CD8-positive, alpha-beta memory T cell (primary cell): ENCODE measurements at places on chromosomes 7 and 10.

- no peak for DNase-seq
These were observed 73.7 kb upstream of the ABCB5 start for GRCh38 chr7:20541608-20542349.

DNA sequence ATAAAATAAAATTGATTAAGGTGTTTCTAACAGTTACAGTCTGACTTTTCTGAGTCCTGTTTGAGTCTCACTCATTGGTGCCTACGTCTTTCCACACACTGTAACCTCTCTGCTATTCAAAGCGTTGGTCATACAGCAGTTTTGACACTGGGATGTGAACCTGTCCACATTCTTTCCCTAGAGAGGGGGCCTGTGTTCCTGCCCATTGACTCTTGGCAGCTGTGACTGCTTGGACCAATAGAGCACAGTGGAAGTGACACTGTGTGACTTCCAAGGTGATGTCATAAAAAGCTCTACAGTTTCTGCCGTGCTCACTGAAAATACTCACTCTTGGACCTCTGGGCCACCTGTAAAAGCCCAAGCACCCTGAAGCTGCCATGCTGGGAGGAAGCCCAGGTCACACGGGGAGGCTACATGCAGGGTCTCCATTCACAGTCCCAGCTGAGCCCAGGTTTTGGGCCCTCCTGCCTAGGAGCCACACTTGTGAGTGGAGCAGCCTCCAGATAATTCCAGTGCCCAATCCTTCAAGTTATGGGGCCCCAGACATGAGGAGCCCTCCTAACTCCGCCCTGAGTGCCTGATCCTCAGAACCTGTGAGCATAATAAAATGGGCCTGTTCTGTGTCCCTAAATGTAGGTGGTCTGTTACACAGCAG, 704 bp upstream of the ANTXRL start:
- DNase-seq: no peak

GRCh38 chr10:986881-987619, 1.2 kb upstream of the GTPBP4 start:
- DNase-seq: no peak

DNA sequence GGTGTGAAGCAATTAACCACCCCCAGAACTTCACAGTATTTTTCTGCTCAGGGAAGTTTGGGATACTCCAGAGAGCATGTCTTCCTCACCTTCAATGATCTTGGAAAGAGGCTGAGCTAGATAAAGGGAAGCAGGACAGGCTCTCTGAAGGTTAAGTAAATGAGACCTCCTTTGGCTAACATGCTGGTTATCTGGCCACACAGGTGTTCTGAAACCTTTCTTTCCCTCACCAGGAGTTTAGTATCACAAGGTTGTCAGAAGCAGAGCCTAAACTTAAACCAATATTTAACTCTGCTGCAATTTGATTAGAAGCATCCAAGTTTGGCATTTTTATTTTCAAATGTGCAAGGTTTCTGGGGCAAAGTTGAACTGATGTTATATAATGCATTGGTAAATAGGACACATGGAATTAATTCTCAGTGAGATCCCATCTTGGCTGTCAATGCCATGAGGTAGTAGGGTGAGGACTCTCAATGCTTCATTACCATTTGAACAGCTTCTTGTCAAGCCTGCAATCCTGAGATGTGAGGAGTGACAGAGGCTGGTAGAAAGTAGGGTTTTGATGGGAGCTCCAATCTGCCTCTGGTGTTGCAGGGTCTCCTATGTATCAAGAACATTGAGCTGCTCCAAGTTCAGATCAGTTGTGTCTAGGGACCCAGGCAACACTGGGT, 3.6 kb upstream of the PNLIP start:
- no peak for DNase-seq

- DNase-seq: no peak
These were observed 66.9 kb downstream of the MCMBP start for GRCh38 chr10:119805702-119806230.

GRCh38 chr7:27071622-27072390, 24.0 kb downstream of the HOXA1 start:
- no peak for DNase-seq

DNA sequence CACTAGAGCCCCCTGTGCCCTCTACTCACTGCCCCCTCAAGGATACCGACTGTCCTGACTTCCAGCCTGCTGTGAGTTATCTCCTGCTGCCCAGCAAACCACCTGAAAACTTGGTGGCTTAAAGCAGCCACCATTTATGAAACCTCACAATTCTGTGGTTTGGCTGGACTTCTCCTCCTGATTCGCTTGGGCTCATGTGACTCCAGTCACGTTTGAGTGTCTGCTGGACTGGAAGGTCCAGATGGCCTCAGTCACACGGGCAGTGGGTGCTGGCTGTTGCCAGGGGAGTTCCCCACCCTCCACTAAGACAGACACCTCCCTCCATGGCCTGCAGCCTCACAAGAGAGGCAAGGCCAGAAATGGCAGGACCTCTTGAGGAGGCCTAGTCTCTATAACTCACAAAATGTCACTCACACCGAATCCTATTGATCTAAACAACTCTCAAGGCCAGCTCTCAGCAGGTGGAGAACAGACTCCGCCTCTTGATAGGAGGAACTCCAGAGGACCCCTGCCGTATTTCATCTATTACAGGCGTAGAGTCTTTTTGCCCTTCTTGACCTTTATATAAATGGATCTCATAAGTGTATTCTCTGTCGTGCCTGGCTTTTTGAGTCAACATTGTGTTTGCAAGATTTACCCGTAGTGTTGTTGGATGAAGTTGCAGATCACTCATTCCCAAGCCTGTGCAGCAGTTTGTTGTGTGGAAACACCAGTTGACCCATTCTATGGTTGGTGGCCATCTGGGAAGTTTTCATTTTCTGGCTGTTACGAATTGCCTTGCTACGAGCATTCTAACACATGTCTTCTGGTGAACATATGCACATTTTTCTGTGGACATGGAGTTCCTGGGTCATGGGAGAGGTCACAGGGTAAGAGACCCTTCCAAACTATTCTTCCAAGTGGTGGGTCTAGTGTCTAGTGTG, 48.3 kb downstream of the ZMIZ1 start:
- DNase-seq: no peak

DNA sequence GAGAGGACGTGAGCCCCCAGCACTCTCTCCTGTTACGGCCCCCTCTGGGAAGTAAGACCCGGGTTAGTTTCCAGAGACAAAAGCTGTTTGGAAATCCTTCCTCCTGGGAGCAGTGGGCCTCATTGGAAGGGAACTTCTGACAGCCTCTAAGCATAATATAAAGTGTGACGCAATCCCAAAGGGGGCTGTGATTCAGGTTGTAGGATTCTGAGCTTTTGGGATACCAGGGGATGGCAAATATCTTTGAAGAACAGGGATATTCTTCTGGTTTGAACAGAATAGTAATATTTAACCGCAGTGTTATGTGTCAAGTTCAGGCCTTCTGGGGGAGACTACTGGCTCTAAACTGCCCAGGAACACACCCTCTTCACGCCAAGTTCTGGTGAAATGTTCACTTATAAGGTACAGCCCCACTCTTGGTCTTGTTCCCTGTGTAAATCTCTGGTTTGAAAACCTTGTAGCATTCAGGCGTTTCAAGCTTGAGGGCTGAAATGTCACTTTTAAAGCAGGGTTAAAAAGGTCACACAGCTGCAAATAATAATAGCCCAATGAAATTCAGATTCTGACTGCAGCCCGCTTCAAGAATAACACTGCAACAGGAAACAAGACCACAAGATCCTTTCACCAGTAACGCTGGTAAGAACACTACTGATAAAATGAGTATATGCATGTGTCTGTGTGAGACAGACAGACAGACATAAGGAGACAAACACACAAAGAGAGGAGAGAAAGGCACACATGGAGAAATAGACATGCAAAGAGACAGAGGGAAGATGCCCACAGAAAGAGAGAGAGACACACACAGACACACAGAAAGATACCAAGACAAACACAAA, 69.0 kb downstream of the CREB5 start:
- DNase-seq: no peak

- DNase-seq: no peak
These were observed 14.4 kb upstream of the YWHAG start for GRCh38 chr7:76372984-76373833.

DNA sequence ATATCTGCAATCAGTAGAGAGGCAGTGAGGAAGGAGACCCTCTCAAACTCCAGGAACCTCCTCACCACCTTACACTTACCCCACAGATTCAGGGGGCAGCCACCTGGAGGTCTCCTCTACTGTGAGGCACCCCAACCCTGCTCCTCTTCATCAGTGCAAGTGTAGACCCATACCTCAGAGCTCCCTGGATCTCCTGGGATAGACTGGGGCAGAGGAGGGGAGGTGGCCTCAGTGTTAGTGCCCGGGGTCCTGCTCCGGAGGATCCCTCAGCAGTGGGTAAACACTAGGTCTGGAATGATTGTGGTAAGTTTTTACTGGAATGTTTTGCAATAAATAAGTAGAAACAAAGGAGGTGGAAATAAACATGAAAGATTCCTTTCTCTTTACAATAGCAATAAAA, 31.1 kb downstream of the ANTXRL start:
- DNase-seq: no peak

- no peak for DNase-seq
These were observed 16.3 kb upstream of the INMT start for GRCh38 chr7:30735631-30736030.

- DNase-seq: no peak
These were observed 58.2 kb downstream of the TEX36 start for GRCh38 chr10:125624800-125625199.

DNA sequence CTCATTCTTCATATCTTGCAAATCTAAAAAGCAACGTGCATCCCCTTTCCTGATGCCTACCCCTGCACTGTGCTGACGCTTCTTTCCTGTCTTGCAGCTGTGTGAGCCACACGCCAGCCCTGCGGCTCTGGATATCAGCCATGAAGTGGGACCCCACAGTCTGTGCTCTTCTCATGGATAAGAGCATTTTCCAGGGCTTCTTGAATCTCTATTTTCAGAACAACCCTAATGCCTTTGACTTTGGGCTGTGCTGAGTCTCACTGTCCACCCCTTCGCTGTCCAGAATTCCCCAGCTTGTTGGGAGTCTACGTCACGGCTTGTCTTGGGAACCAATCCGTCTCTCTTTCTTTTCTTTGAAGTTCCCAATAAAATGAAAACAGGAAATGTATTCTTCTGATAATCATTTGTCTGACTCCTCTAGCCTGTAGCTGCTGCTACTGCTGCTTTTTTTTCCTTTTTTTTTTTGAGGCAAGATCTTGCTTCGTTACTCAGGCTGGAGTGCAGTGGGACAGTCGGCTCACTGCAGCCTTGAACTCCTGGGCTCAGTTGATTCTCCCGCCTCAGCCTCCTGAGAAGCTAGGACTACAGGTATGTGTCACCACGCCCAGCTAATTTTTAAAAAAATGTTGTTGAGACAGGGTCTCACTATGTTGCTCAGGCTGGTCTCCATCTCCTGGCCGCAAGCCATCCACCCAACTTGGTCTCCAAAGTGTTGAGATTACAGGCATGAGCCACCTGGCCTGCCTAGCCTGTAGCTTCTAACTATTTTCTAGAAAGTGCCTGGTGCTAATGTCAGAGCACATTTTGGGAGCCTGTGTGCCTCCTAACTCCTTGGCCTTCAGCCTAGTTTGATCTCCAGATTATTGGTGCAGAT, 30.3 kb downstream of the GSTO2 start:
- no peak for DNase-seq

- no peak for DNase-seq
These were observed 276.9 kb downstream of the DNAJB6 start for GRCh38 chr7:157613575-157614322.

GRCh38 chr7:151806204-151806603, 70.7 kb downstream of the PRKAG2 start:
- DNase-seq: no peak

DNA sequence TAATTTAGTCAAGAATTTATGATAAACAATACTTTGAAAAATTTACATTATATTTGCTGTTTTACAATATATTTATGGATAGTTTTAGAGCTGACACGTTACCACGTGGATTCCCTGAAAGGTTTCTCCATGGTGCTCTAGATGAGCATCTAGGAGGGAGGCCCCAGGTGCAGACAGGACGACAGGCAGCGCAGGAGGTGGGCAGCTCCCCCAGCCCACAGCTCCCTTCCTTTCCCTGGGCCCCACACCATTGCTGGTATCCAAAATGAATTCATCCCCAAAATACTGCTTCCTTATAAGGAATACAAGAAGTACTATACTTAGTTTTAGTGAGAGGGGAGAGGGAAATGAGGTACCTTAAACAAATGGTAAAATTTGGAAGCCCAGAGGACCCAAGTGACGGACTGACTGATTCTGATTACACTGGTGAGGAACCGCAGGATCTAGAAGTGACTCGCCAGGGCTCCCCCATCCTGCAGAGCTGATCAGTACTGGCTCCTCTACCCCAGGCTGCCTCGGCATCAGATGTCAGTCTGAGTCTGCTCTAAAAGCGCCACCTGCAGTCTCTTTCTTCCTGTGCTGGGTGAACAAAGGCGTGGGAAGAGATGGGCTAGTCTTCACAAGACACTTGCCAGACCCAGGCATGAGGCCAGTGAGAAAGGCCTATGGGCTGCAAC, 89.2 kb downstream of the DLG5 start:
- peak; percentile 76 for DNase-seq

- DNase-seq: no peak
These were observed 138.8 kb downstream of the CFAP58 start for GRCh38 chr10:104492329-104492940.

DNA sequence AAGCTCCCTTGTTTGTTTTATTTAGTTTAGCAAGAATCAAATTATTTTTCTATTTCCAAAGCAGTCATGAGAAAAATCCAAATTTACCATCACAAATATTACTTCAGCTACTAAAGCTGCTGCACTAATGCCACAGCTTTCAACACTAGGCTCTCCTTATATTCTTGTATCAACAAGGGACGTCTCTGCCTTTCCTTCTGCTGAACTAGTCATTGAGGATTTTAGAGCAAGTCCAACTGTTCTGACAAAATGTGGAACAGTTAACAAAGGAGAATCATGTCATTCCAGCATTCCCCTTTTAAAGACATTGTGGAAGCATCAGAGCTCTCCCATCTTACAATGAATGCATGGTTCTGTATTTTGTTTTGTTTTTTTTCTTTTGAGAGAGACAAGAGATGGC, 28.6 kb downstream of the FAM13C start:
- DNase-seq: no peak

GRCh38 chr10:102408728-102409603, 9.6 kb downstream of the PSD start:
- peak; percentile 40 for DNase-seq

DNA sequence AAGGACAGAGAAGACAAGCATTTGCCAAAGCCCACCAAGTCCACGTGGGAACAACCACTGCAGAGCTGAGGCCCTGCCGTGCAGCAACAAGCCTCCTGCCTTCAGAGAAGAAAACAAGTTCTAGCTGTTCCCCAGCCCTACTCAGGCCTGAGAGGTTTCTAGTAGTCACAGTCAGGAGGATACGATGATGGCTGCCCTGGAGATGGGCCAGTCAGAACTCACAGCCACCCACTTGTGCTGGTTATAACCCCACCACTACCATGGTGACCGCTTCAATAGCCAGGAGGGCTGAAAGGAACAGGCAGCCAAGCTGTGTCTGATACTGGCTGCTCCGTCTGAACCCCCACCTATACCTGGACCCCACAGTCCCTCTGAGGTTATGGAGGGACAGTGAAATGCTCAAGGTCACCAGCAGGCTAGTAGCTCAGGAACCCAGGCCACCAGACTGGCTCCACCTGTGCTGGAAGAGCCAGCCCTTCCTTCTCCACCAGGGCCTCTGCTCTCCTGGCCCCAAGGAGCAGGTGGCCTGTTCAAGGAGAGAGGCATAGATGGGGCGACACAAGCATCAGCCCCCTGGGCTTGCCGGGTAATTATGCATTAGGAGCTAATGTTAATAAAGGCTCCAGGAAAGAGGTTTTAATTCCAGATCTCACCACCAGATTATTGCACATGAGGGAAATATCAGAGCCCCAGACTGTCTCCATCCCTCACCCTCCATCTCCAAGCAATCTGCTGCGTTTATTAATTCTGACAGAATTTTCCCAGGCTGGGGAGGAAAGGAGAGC, 125.8 kb upstream of the PCBD1 start:
- no peak for DNase-seq

GRCh38 chr10:96656839-96657238, 63.5 kb downstream of the PIK3AP1 start:
- no peak for DNase-seq
